NCI-H1048 (cell line): ENCODE measurements at places on chromosomes 16 and 17.

GRCh38 chr17:17495536-17496188 lies 533 bp downstream of the RASD1 start:
- DNase-seq: no peak

GRCh38 chr16:47966325-47966724 lies 189.5 kb downstream of the ABCC12 start:
- no peak for DNase-seq

GRCh38 chr17:58615768-58616659 lies 75.8 kb downstream of the TEX14 start:
- DNase-seq: no peak

DNA sequence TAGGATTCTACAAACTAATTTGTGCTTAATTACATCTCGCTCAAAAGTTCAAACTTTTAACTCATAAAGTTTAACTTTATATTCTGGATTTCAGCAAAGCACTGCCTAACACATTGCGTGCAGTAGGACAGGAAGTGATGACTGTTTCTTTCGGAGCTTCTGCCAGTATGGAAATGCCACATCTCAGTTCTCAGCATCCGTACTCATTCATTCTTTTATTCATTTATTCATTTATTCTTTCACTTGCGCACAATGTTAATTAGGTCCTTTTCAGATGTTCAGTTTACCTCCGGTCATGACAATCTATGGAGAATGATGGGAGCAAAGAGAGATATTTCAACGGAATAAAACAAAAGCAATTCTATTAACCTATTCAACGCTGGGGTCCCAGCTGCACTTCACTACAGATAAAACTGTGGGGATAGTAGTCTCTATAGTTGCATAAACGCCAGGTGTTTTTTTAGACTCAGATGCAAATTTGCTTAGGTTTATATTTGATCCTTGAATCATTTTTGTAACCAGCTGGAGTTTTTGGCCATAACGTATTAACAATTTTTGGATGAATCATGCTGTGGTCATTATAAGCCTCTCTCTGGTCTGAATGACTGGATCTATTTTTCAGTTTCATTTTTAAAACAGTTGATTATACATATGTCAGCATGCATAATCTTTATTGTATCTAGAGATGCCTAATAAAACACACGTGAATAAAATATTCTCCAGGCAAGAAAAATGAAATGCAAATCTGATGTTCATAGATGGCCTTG lies 143.9 kb downstream of the KCNJ2 start:
- no peak for DNase-seq

DNA sequence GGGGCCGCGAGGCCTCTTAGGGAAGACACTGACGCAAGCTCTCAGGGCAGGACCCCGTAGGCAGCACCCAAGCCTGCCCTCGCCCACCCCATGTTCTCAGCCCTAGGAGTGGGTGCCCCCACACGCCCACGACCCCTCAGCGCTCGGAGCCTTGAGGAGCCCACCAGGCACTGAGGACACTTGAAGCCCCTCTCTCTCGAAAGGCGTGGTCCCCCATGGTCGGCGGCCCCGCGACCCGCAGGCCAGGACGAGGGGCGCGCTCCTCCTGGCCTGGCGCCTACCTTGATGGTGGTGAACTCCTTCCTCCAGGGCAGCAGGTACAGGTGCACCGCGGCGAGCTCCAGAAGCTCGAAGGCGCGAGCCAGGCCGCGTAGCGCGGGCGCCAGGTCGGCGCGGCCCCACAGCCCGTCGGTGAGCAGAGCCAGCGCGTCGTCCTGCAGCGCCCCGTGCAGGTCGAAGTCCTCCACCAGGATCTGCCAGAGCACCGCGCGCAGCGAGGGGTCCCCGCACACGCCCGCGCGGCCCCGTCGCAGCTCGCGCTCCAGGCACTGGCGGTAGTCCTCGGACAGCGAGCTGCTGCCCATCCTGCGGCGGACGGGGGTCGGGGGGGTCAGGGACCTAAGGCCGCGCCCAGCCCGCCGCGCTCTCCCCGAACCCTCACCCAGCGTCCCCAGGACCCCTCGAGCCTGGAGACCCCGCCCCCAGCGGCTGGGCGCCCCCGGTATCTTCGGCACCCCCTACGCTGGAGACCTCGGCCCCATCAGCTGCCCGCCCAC lies 668 bp downstream of the SPATA2L start:
- peak; percentile 5 for DNase-seq

DNA sequence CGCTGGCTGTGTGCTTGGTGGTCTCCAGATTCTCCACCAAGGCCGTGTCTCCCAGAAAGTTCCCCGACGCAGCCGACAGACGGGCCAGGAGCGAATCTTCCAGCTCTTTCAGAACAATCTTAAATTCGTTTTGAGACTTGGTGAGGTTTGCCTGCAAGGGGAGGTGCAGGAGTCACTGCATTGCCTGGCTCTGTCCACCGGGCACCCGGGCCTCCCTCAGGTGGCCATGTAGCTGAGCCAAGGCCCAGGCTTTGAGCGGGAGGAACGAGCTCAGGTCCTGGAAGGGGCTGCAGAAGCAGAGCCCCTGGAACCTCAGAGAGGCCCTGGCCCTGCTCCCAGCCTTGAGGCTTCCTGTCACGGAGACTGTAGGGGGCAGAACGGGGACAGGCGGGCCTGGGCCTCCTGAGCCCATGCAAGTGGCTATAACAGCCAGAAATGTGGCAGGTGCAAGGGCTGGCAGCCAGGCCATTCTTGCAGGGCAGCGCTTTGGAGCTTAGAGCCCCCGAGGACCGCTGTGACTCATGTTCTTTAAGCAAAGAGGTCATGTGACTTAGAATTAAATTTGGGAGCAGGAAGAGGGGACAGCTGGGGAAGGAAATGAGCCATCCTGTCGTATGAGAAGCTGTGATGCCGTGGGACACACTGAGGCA lies 72.4 kb downstream of the PGS1 start:
- no peak for DNase-seq

DNA sequence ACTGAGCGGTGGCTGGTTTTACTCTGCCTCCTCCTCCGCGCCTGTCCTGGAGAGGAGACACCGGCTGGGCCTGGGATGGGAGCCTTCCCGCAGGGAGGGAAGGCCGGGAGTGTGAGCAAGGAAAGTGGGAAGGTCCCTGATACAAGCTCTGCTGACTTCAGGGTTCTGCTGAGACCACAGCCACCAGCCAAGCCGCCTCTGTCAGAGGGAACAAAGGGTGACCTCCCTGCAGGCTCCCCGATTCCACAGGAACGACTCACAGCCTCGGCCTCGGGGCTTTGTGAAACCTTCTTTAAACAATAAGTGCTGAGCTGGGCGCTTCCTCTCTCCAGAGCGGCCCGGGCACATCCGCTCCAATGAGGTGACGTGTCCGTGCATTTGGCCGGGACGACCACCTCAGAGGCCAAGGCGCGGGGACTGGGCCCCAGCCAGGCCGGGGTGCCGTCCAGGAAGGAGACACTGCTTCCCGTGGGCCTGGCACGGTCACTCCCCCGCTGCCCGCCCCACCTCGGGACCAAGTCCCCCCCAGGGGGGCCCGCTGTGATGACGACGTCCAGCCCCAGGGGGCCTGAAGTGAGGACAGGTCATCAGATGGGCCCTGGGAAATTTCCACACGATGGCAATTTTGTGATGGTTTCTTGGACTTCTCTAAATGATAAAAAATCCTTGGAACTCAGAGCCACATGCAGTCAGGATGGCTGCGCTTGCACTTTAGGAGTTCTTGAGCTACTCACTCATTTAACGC lies 11.8 kb upstream of the CIBAR2 start:
- DNase-seq: no peak

DNA sequence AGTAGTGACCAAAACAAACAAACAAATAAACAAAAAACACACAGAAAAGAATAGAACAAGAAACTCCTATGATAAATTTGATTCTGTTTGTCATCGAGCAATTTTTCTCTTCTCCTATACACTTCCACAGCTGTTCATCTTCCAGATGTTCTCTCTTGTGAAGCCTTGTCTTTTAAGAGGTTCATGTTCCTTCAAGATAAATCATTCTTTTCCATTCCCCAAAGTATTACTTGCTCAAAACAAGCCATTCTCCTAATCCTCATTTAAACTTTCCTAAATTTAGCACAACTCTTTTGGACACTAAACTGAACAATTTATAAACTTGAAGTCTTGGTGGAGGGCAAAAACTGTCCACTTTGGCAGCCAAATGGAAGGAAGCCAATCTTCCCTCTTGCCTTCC lies 103.3 kb downstream of the ABCA8 start:
- DNase-seq: no peak

GRCh38 chr17:57623620-57624019 lies 121.5 kb downstream of the CCDC182 start:
- DNase-seq: no peak

DNA sequence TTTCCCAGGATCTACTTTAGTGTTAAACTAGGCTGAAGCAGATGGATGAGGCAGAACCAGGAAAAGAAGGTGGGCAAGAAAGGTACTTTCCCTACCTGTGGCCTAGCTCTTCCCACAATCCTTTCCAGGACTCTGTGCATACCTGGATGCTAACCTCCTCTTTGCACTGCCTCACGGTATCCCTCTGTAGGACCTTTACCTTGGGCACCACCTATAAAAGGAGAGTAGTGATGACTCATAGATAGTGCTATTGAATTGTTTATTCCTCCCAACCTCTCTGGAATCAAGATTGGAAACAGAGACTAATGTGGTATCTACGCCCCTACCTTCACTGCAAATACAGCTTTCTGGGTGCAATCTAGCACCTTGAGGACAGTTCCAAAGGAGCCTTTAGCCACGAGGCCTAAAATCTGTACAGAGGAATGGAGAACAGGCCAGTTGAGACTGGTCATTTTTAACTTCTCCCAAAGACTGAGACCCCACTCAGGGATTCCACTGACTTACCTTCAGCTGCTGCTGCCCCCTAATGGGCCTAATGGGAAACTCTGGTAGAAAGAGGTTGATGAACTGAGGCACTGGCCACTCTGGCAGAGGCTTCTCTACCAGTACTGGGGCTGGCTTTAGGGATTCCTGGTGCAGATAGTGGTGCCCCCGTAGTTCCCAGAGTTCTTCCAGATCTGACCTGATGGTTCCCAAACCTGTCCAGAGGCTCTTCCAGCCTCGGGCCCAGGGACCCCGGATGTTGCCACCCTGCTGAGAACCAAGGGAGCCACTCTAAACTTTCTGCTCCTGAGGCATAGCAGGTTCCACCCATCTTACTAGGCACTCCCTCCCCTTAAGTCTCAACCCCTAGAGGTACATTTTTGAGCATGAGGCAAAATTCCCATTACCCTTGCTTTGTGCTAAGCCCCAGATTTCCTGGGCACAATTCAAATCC lies 781 bp downstream of the RSKR start:
- no peak for DNase-seq

GRCh38 chr16:31265329-31266245 lies 5.8 kb downstream of the ITGAM start:
- DNase-seq: no peak

- no peak for DNase-seq
These were observed 83.4 kb downstream of the FOXL1 start for GRCh38 chr16:86661706-86662105.

DNA sequence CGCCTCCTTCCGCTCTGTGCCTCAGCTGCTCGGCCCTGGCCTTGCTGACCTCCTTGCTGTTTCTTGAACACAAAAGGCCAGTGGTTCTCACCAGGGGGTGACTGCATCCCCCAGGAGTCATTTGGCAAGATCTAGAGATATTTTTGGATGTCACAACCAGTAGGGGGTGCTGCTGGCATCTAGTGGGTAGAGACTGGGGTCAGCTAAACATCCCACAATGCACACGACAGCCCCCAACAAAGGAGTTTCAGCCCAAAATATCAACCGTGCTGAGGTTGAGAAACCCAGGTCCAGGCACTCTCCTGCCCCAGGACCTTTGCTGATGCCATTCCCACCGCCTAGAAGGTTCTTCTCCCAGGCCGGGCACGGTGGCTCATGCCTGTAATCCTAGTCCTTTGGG lies 39.7 kb downstream of the ABCC6 start:
- DNase-seq: no peak

DNA sequence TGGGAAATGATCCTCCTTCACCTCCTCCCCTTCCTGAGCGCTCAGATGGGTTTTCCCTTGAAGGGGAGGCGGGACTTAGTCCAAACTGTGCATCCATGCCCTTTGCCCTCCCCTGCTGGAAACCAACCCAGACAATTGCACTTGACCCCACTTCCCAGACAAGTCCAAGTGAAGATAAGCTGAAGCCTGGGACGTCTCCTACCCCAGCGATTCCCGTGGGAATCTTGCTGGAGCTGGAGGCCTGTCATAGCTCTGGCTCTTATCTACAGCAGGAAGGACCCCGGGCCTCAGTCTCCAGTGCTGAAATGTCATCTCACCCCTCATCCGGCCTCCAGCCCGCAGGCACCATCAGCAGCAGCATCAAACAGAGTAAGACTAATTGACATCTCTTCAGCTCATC lies 6.5 kb upstream of the NGFR start:
- DNase-seq: no peak

- DNase-seq: no peak
These were observed 47.6 kb downstream of the MED13 start for GRCh38 chr17:62017496-62017895.

GRCh38 chr16:12719972-12720371 lies 83.7 kb downstream of the CPPED1 start:
- DNase-seq: no peak

GRCh38 chr17:82127704-82128103 lies 29.7 kb upstream of the FASN start:
- no peak for DNase-seq

DNA sequence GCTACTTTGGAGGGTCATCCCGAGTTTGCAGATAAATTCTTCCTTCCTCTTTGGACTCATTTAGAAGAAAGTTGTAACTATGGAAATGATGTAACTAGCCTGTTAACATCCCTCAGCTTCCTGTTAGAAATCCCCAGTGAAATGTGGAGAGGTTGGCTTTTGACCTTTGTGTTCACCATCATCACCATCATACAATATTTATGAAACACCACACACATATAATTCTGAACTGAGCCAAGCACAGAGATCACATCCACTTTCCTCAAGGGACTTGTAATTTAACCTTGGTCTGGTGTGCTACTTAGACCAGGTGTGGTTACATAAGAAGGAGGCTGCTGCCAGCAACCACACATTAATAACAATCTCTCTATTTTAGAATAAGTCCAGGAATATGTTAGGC lies 2.5 kb downstream of the CAPNS2 start:
- no peak for DNase-seq

DNA sequence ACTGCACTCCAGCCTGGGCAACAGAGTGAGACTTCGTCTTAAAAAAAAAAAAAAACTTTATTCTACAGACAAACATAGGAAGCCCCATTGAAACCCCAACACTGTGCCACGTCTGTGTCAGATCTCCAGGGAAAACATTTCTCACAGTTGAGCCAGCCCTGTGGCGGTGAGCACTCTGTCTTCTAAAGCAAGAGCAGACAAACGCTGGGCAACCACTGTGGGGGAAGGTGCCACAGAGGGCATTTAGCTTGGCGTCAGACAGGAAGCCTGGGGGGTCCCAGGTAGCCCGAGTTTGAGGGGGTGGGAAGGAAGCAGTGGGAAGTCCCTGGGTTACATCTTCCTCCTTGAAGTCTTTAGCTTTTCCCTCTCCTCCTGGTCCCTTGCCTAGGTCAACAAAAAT lies 16.0 kb downstream of the C17orf100 start:
- no peak for DNase-seq

GRCh38 chr17:48892940-48893645 lies 506 bp downstream of the ATP5MC1 start:
- no peak for DNase-seq
